DMS153 (cell line): ENCODE measurements at places on chromosomes 16 and 17.

DNA sequence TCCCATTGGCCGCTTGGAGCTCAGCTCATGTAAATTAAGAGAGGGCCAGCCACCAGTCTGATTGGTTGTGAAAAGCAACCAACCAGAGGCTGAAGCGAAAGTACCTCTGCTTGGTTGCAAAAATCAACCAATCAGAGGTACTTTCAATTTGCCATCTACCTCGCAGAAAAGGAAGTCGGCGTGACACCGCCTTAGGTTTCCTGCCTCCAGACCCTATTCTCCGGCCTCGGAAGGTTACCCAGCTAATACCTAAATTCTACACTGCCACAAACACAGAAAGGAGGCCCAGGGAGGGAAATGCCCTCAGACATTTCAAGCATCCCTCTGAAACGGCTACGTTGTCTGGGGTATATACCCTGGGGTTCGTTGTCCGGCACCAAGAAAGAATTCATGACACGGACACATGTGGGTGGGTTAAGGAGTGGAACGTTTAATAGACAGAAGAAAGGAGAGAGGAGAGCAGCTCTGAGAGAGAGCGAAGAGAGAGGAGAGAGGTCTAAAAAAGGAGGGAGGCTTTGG lies 481.3 kb downstream of the TMEM114 start:
- peak; percentile 74 for DNase-seq

DNA sequence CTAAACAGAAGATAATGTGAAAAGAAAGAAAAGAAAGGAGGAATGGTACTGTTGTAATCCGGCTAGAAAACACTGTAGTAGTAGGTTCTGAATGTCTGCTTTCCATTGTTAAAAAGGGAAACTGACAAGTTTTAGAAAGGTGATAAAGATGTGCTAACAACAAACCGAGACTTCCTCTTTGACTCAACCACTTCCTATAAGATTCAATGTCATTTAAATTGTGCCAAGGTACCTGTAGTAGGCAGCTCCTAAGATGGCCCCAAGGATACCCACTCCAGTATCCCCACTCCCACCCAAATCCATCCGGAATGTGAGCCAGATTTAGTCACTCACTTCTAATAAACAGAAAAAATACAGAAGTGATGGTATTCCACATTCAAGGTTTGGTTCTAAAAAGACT lies 31.2 kb downstream of the XYLT1 start:
- DNase-seq = no peak

DNA sequence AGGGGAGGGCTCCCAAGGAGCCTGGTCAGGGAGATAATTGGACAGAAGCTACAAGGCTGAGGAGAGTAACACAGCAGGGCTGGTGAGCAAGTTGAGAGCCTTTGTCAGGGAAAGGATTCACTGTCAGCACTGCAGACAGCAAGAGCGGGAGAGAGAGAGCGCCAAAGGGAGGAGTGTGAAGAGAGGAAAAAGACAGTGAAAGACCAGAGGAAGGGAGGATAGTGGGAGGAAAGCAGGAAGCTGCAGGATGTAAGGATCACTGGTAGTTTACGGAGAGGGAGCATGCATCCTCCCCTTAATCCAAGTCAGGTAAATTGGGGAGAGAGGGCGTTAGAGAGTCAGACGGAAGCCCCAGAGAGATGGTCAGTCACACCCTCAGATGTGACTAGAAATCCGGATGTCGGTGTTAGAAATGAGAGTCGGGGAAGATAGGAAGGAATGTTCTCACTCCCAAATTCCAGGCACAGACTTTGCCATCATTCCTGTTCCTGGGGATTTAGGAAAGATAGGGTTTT lies 13.8 kb upstream of the SPOP start:
- no peak for DNase-seq

- DNase-seq = no peak
These were observed 28.5 kb downstream of the HOXB1 start for GRCh38 chr17:48502312-48502711.

GRCh38 chr16:49348408-49349176 lies 25.0 kb upstream of the C16orf78 start:
- no peak for DNase-seq

DNA sequence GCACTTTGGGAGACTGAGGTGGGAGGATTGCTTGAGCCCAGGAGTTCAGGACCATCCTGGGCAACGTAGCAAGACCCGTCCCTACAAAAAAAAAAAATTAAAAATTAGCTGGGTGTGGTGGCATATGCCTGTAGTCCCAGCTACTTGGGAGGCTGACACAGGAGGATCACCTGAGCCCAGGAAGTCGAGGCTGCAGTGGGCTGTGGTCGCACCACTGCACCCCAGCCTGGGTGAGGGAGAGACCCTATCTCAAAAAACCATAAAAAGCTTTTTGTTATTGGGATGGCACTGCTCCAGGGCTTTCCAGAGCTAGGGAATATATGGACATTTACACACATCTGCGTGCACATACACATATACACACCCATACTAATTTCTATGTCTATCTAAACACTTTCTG lies 8.1 kb upstream of the ARMC5 start:
- no peak for DNase-seq

DNA sequence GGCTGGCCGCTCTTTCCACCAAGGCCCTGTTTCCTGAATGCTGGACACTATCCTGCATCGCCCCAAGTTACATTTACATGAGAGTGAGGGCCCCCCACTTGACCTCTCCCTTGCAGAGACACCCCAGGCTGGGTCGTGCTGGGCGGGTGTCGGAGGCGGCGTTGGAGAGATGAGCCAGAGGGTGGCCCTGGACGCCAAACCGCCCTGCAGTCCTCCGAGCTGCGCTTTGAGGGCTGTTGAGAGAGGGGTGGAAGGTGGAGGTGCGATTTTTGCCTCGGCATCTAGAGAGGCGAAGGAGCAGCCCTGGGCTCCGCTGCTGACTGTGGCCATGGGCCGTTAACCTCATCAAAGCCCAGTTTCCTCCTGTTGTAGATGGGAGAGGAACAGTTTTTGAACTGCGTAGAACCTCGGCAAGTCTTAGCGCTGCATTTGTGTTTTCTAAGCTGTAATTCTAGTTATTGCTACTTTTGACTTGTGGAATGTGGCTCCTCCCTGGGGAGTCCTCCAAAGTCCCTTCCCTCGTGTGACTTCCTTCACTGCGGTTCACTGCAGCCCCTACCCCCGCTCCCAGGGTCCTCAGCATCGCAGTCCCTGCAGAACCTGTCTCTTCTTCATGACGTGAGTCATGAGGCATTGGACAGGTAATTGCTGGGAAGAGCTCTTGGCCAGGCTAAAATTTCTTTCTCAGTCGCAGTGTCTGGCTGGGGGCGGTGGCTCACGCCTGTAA lies 986 bp upstream of the ELOB start:
- DNase-seq = no peak

DNA sequence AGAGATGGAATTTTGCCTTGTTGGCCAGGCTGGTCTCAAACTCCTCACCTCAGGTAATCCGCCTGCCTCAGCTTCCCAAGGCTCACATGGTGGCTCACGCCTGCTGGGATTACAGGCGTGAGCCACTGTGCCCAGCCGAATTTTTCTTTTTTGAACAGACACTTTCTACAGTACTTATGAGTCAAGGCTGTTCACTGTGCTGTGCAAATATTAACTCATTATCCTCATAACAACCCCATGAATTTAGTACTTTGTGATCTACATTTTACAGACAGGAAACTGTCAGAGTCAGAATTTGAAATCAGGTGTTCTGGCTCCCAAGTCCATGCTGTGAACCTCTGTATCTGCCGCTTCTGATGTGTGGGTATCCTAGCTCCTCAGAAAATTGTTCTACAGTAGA lies 25.7 kb upstream of the RASL10B start:
- peak; percentile 28 for DNase-seq

- no peak for DNase-seq
These were observed 77.2 kb downstream of the TMEM114 start for GRCh38 chr16:8512941-8513624.

GRCh38 chr16:69610356-69610755 lies 44.6 kb downstream of the NFAT5 start:
- DNase-seq = no peak

DNA sequence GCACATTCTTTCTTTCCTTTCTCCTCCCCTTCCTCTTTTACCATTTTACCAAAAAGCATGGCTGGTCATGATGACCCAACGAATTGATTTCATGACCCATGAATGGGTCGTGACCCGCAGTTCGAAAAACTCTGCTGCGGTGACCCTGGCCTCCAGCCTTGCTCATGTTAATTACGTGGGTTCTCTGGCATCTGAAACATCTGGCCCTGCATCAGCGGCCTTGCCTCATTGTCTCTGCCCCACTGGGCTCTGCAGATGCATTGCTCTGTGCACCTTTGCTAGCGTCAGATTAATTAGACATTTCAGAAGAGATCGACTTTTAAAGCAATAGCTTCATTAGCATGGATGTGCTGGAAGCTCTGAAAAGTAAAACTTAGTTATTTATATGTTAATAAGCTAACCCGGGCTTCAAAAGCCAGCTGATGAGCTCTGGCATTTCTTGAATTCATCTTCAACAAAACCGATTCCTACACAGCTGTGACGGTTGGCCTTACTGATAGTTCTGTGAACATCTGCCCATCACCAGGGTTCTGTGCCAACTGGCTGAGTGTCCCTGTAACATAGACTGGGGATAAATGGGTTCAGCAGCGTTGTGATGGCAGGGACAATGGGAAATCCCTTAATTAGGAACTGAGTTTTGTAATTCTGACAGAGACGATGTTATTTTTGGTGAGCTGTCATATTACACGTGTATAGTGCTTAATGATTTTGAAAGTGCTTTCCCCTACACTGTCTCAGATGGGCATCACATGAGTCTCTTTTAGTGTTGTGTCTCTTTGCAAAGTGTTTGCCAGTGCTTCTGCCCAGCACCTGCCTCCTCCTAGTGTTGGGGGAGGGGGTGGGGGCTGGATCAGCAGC lies 225.9 kb upstream of the EEF2KMT start:
- DNase-seq = no peak

GRCh38 chr16:27048316-27048715 lies 18.4 kb upstream of the C16orf82 start:
- DNase-seq = no peak

DNA sequence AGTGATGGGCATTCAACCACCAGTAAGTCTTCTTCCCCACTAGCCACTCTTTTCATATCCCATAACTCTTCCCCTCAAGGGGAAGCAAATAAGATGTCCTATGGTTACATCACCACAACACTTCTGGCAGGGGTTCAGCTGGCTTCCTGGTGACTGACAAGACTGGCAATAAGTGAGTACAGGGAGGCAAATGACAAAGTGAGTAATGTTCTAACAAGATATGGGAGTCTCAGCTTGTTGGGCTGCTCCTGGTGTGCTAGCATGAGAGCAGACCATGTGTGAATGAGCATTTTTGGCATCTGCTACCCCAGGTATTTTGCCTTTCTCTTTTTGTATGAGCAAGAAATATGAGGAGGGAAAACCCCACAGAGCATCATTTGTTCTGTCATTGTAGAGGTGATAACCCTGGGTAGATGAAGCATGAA lies 9.9 kb downstream of the TMIGD1 start:
- DNase-seq = peak; percentile 23

DNA sequence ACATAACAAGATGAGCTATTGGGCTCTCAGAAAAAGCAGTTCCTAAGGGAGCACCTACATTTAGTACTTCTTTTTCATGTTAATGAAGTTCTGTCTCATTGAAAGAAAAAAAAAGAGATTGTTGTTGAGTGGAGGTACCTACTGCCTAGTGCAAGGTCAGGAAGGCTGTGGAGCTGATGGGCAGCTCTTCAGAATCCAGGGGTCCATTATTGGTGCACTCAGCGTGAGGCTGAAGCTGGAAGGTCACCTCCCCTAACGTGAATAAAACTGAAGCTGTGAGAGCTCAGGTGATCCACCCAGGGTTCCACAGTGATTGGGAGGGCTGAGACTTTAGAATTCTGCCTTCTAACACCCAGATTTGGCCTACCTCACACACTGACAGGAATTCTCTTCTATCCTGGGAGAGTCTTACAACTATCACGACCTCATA lies 153.9 kb upstream of the TBX2 start:
- DNase-seq = no peak

- DNase-seq = no peak
These were observed 1.6 kb downstream of the MSRB1 start for GRCh38 chr16:1941162-1942046.

GRCh38 chr16:11602321-11602720 lies 15.6 kb upstream of the LITAF start:
- peak; percentile 96 for DNase-seq

DNA sequence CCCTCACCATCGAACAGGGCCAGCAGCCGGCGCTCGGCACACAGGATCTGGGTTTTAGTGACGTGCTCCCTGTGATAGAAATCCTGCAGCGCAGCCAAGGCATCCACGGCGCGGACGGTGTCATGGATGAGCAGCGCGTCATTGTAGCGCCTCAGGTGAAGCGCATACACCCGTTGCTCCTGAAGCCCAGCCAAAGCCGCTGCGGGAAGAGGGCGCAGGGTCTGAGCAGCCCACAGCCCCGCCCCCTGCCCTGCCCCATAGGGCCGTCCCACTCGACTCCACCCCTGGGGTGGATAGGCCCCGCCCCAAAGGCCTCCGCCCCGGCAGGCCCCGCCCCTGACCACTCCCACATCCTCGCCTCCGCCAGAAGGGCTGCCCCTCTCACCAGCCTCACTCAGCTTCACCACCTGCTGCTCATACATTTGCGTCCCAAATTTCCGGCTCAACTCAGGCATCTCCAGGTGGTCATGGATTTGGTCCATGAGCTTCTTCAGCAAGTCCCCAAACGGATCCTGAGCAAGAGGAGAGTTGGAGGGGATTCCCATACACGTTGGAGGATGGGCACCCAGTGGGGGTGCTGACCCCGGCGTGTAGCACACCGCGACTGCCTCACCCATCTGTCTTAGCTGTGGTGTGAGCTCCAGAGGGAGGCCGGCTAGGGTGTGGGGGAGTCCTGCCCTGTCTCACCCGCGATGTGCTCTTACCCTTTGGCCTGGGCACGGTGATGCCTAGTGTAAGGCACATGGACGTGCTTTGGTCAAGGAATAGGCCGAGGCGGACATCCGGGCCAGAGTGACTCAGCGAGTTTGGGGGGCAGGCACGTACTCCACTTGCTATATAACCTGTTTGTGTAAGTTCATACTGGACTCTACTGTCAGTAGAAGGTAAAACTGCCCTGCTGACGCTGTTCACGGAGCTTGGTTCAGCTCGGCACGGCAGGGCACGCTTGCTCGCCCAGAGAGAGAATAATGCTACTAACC lies 4.6 kb downstream of the DHX58 start:
- peak; percentile 84 for DNase-seq
